ENCODE measurements at places on chromosomes 3 and 15.

DNA sequence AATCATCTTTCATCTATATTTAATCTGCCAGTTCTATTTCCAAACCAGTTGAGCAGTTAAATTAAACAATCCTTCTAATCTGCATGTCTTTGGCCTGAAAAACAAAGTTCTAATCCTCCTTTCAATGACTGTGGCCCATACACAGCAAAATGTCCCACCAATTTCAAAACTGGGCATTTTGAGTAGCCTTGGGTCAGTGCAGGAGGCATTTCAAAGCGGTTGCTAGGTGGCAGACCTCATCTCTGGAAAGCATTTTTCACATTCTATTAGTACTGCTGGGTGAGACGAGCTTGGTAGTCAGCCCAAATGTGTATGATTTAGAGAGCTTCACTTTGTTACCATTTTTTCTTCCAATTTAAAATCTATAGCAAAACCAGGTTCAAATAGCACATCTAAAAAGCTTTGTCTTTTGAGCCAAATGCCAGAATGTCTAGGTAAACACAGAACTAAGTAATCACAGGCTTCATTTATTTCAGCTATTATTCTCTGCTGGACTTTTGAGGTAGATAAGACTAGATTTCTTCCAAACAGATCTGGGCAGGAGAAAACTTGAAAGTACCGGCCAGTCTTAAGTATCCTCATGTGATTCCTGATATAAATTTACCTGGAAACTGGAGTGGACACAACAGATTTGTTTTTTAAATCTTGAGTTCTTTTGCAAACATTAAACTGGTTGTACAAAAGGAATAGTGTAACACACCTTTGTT, 8.9 kb upstream of the ARHGEF26 start:
- no peak for DNase-seq

GRCh38 chr15:25739687-25740121, 123.4 kb downstream of the ATP10A start:
- no peak for DNase-seq

DNA sequence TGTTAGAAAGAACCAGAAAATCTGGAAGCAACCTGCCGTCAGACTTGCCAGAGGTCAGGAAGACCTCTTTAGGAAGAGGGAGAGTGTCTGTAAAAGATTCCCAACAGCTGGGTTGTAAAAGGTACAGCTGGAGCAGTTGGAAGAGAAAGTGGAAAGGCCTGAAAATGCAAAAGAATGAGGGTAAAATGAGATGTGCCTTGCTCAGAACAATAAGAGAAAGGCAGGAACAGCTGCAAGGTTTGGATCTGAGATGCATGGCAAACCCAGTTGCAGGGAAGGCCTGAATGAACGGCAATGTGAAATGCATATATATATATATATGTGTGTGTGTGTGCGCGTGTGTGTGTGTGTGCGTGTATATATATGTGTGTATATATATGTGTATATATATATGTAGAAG, 88.1 kb downstream of the ZIC1 start:
- DNase-seq, result no peak

- DNase-seq, result no peak
Observed at GRCh38 chr15:80384432-80384831, 19.8 kb upstream of the ARNT2 start.

- no peak for DNase-seq
Observed at GRCh38 chr15:55786341-55786740, 43.4 kb upstream of the PRTG start.

DNA sequence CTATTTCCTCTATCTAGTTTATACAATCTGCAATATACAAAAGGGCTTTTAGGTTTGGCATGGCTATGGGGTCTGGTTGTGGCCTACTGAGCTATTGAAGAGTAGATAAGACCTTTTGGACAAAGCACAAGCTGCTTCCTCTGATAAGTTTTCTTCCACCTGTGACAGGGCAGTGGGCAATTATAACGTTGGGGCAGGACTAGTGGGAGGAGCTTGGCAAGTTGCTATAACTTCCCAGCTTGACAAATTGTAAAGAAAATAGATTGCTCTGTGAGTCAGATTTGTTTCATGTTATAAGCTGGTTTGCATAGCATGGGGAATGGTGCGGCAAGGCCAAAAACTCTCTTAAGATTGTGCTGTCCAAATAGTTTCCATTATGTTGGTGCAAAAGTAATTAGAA, 64.9 kb downstream of the SLC7A14 start:
- DNase-seq, result no peak

DNA sequence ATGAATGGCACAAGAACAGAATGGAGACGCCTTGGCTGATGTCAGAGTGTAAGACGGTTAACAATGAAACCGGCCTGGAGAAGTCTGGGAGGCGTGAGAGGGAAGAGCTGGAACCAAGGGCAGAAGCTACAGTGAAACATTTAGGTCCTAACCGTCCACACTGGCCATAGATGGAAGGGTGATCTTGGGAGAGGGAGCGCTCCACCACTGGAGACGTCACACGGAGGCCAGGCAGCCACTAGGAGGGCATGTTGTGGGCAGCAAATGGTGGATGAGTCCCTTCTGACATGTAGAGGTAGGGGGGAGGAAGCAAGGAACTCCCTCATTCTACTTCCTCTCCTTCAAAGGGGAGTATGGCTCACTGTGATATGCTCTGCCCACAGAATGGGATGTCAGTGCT, 23.8 kb downstream of the FEM1B start:
- DNase-seq, result no peak

DNA sequence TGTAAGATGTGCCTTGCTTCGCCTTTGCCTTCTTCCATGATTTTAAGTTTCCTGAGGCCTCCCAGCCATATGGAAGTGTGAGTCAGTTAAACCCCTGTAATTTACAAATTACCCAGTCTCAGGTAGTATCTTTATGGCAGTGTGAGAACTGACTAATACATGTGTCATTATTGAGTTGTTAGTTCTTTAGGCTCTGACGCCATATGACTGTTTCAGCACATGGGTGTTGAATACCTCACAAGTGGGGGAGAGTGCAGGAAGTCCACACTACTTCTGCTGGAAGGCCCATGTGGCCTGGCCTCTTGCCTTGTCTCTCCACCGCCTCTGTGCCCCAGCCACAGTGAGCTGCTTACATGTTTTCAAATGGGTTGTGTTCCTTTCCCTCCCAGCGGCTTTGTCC, 28.5 kb downstream of the MFSD1 start:
- DNase-seq, result no peak

DNA sequence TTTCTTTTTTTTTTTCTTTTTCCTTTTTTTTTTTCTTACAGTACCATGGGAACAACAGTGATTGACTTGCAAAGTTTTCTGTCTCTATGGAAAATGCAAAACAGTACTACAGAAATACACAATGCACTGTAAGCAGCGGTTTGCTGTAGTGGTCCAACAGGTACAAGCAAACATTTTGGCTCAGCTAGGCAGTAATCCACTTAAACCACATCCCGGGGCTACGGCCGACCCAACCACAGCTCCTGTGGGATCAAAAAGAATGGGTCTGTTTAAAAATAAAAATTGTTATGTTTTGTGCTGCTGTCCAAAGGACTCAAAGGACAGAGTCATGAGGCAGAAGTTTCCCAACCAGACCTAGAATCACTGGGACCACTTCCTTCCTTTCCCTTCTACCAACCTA, 667.1 kb upstream of the ADAMTS9 start:
- DNase-seq, result no peak

DNA sequence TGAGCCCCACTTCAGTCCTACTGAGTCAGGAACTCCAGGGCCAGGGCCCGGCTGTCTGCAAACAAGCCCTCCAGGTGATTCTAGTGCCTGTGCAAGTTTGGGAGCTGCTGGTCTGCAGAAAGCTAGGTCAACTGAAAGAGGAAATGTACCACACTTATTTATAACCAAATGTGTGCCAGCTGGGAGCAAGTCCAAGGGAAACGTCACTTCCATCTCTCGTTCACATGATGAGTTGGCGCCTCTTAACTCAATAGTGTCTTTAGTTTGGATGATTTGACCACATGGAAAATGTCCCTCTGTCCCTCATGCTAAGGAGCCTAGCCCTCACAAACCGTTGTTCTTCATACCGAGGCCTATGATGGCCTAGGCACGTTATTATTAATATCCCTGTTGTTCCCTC, 43.2 kb downstream of the GOLGA8S start:
- no peak for DNase-seq

DNA sequence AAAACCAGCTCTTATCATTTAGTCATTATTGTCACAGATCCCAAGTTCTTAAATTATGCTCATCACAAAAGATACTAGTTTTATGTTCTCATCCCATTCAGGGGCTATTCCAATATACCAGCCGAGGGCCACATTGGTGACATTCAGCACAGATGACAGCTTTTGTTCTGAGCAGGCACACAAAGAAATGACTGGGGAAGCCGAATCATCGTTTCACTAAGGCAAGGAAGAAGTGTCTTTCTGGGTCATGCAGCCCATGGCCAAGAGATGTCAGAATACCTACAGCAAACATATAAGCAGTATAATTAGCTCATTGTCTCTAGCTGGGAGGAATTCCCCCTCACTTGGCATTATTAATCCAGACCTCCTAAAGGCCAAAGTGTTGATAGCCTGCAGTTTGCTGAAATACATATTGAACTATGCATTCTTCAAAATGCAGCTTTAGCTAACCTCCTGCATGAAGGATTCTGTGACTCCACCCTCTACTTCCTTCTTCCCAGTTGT, 100.2 kb downstream of the CNTN4 start:
- no peak for DNase-seq

DNA sequence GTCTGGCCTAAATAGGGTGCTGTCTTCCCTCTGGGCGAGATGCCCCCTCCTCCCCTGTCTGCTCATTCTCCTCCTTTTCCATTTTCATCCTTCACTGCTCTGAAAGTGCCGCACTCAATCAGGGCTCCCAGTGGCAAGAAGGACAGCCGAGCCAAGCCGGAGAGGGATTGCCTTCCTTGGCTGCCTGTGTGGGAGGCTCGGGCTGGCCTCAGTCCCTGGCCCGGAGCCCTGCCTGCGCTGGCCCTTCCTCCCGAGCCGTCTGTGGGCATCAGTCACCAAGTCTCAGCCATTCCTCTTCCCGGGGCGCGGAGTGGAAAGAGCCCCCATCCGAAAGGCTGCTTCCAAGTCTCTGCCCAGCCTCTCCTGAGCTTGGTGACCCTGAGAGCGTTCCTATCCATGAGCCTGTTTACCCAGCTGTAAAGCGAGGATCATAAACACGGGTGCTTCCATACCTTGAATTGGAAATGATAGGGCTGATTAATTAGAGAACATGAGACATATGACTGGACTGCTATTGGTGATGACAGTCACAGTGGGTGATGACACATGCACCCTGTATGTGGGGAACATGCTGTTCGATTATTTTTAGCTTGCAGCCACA, 59.1 kb upstream of the TLE3 start:
- DNase-seq, result no peak

- DNase-seq, result no peak
Observed at GRCh38 chr3:143511174-143511879, 336.9 kb downstream of the SLC9A9 start.

All from stimulated activated CD8-positive, alpha-beta memory T cell treated with anti-CD3 and anti-CD28 coated beads, Interleukin-4, amount 100 ng/mL, for 1 hour (primary cell).